ENCODE measurements at places on chromosomes 1 and 21. TPM values are rescaled to one million over a fixed set of nuclear protein-coding genes. Genes with fewer than 3 reads are reported as not detected.
A peak's percentile ranks its signal among the peaks of the same experiment; 100 is the strongest.

Gene GOLPH3L
- 18.0 TPM for total RNA-seq

Gene TMPRSS15
- not detected for total RNA-seq

GRCh38 chr1:100530880-100531487 lies 7.0 kb upstream of the GPR88 start:
- H3K36me3 ChIP-seq, result no peaks in the 10 kb centered on the region
- no peak overlapping the region for H3K4me3 ChIP-seq
- peak overlapping the region; percentile 49 for H3K27ac ChIP-seq
- no peaks in the 10 kb centered on the region for H3K27me3 ChIP-seq
- peaks cover 38% of the 10 kb centered on the region for H3K4me1 ChIP-seq

Gene SYNC
- 129 TPM for total RNA-seq

- no peak overlapping the region for H3K4me3 ChIP-seq
- H3K36me3 ChIP-seq, result peaks cover 1% of the 10 kb centered on the region
- H3K4me1 ChIP-seq, result peaks cover 9% of the 10 kb centered on the region
These were observed 189.6 kb downstream of the SMYD3 start for GRCh38 chr1:246317332-246318035.

GRCh38 chr1:48003741-48004531 lies 6.8 kb upstream of the TRABD2B start:
- DNase-seq, result peak; percentile 58
- H3K27ac ChIP-seq, result no peak overlapping the region
- peaks cover 12% of the 10 kb centered on the region for H3K27me3 ChIP-seq
- H3K36me3 ChIP-seq, result no peaks in the 10 kb centered on the region
- no peak overlapping the region for H3K4me3 ChIP-seq
- no peaks in the 10 kb centered on the region for H3K4me1 ChIP-seq

DNA sequence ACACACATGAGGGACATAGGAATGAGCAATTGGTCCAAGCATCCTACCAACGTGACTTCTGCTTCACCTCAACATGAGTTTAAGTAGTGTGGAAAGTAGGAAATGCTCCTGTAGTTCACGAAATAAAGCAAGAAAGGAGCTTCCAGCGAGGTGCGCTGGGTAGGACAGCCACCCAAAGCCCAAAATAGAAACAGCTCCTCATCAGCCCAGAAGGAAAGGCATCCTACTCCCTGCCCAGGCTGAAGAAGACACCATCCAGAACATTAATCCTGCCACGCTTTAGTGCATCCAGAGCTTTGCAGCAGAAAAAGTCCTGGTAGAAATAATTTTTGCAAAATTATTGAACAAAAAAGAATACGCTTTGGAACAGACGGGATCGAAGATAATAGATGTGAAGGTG lies 25.9 kb downstream of the CCDC185 start:
- no peak for DNase-seq
- H3K27ac ChIP-seq, result no peak overlapping the region
- no peak overlapping the region for H3K4me3 ChIP-seq
- no peaks in the 10 kb centered on the region for H3K36me3 ChIP-seq
- peaks cover 7% of the 10 kb centered on the region for H3K4me1 ChIP-seq
- H3K27me3 ChIP-seq, result peaks cover 4% of the 10 kb centered on the region

Gene PADI4
- total RNA-seq, result not detected

DNA sequence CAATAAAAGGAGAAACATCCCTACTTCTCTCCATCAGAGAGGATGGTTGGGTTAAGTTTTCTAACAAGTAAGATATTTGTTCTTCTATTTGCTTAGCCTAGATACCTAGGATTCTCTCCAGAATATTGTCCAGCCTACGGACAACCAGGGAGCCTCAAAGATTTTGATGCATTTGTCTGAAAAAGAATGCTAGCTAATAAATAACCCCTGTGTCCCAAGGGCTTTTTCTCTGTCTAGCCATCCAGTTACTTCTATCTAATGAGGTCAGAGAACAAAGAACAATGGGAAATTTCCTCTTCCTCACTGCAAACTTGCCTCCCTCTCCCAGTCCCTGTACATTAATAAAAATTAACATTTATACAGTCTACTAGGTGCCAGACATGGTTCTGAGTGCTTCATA lies 810 bp downstream of the RGS5 start:
- no peak overlapping the region for H3K4me3 ChIP-seq
- peaks cover 15% of the 10 kb centered on the region for H3K4me1 ChIP-seq
- no peaks in the 10 kb centered on the region for H3K36me3 ChIP-seq

GRCh38 chr1:11918799-11919519 lies 7.3 kb downstream of the KIAA2013 start:
- peak overlapping the region; percentile 18 for H3K4me3 ChIP-seq
- DNase-seq, result peak; percentile 96
- H3K27ac ChIP-seq, result peak overlapping the region; percentile 61

DNA sequence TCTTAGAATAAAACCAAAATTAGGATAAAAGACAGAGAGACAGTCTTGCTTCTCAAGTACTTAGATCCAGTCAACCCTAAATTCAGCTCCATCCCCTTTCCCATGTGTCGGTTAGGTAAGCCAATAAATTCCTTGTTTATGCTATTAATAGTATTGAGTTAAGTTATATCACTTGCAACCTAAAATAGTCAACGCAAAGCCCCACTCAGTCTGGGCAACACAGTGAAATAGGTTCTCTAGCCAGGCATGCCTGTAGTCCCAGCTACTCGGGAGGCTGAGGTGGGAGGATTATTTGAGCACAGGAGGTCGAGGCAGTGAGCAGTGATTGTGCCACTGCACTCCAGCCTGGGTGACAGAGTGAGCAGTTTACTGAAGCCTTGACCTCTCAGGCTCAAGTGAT lies 14.6 kb downstream of the TAF13 start:
- H3K27ac ChIP-seq, result no peak overlapping the region
- H3K36me3 ChIP-seq, result peaks cover 28% of the 10 kb centered on the region
- H3K4me3 ChIP-seq, result no peak overlapping the region

Gene SH3BGR
- 1.4 TPM for total RNA-seq

GRCh38 chr21:35007348-35007747 lies 41.8 kb downstream of the RUNX1 start:
- H3K4me3 ChIP-seq, result no peak overlapping the region
- peaks cover 10% of the 10 kb centered on the region for H3K4me1 ChIP-seq
- H3K27ac ChIP-seq, result no peak overlapping the region
- H3K27me3 ChIP-seq, result no peaks in the 10 kb centered on the region
- DNase-seq, result no peak

Gene PLEKHN1
- 0.88 TPM for total RNA-seq

Gene DCDC2B
- total RNA-seq, result not detected

DNA sequence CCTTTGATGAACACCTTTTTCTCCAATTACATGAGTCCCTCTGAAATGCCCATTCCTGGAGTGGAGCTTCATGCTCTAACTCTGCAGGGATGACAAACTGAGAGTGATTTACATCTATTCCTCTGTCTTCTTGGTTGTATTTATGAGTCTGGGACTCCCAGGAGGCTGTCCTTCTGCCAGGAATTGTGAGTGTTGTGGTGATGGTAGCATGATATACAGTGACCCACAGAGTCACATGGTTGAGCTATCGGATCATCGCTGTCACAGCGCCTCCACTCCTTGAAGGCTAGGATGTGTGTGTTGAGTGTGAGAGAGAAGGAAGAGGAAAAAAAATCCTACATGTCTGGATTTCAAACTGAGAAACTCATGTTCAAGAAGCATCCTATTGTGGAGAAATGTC lies 163.4 kb upstream of the CACNA1E start:
- no peaks in the 10 kb centered on the region for H3K36me3 ChIP-seq
- no peak for DNase-seq
- peaks cover 38% of the 10 kb centered on the region for H3K27me3 ChIP-seq

DNA sequence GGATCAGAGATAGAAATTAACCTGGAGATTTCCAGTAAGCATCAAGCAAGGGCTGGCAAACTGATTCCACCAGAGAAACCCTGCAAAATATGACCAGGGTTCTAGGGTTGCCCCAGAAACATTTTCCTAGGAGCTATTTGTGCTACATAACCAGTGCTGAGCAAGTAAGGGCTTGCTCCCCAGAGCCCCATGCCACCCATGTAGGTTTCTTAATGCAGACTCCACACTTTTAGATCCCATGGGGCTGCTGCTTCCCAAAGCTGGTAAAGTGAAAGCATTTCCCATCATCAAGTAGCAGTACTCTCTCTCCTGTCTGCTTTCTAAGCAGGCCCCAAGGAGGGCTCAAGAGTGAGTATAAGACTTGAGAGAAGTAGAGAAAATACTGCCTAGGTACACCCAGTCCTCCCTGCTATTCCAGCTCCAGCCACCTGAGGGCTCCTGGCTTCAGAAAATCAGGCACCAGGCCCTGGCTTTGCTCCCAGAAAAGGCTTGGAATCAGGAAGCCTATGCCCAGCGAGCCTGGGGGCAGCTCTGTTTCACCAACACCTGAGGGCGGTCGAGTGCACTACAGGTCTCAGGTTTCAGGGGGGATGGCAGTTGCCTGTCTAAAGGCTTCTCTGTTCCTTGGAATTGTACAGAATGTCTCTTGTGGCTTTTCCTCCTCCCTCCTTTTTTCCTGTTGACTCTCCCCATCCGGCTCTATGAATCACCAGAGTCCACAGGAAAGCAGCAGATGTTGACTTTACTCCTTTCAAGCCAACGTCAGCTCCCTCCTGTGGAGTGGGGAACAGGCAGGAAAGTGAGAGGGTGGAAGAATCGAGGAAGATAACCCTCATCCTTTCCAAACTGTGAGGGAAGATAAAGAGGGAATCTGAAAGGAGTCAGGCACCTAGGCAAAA lies 6.2 kb upstream of the ANKRD35 start:
- H3K4me3 ChIP-seq, result peak overlapping the region; percentile 46
- DNase-seq, result peak; percentile 97
- peak overlapping the region; percentile 93 for H3K27ac ChIP-seq
- no peaks in the 10 kb centered on the region for H3K36me3 ChIP-seq
- H3K4me1 ChIP-seq, result peaks cover 28% of the 10 kb centered on the region
- no peaks in the 10 kb centered on the region for H3K27me3 ChIP-seq

DNA sequence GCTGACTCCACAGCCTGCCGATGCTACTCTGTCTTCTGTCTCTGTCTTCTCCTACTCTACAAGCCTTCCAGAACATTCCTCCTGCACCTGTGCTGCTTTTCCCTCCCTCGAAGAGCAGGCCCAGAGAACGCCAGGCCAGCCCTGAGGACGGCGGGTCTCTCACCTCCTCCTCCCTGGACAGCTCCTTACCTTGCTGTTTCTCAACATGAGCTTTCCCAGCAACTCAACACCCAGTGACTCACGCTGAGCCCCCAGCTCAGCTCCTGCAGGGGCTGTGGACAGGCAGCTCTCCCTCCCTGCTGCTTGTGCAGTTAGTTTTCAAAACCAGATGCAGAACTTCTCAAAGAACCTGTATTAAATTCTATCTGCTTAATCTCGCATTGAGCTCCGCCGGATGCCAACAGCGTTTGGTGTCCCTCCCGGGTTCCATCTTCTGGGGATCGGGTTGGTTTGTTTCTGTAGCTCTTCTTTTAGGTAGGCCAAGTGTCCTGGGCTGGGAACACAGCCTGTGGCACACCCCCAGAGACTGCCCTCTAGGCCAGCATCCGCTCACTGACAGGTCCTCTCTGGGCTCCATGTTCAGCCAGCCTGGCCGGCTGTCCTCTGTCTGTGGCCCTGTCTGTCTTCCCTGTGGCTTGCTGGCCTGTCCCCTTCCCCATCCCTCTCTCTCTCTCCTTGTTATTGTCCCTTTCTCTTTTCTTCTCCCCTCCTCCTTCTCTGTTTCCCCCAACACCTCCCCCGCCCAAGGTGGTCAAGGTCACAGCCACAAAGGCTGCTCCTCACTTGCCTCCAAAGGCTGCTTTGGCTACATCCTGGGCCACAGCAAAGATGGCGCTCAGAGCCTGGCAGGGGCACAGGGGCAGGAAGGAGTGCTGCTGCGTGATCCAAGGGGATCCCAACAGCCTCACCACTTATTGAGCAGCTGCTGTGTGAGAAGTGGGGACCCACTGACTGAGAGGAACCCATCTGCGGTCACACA lies 391.0 kb downstream of the MATN1 start:
- no peak overlapping the region for H3K4me3 ChIP-seq
- no peaks in the 10 kb centered on the region for H3K4me1 ChIP-seq
- no peaks in the 10 kb centered on the region for H3K36me3 ChIP-seq
- DNase-seq, result no peak
- H3K27me3 ChIP-seq, result no peaks in the 10 kb centered on the region
- no peak overlapping the region for H3K27ac ChIP-seq

- H3K27me3 ChIP-seq, result peaks cover 27% of the 10 kb centered on the region
- no peaks in the 10 kb centered on the region for H3K36me3 ChIP-seq
- DNase-seq, result peak; percentile 49
These were observed 25.7 kb downstream of the CRYAA start for GRCh38 chr21:43194303-43195120.

- DNase-seq, result no peak
- H3K4me3 ChIP-seq, result no peak overlapping the region
- H3K27me3 ChIP-seq, result peaks cover 16% of the 10 kb centered on the region
These were observed 12.6 kb upstream of the KDF1 start for GRCh38 chr1:26972821-26973220.

Gene DIRAS3
- 2.1 TPM for total RNA-seq

Gene CYP4A22
- not detected for total RNA-seq

GRCh38 chr1:199033661-199034060 lies 394.8 kb downstream of the PTPRC start:
- H3K36me3 ChIP-seq, result no peaks in the 10 kb centered on the region
- H3K27me3 ChIP-seq, result no peaks in the 10 kb centered on the region
- H3K4me3 ChIP-seq, result no peak overlapping the region
- no peaks in the 10 kb centered on the region for H3K4me1 ChIP-seq
- H3K27ac ChIP-seq, result no peak overlapping the region
- no peak for DNase-seq

DNA sequence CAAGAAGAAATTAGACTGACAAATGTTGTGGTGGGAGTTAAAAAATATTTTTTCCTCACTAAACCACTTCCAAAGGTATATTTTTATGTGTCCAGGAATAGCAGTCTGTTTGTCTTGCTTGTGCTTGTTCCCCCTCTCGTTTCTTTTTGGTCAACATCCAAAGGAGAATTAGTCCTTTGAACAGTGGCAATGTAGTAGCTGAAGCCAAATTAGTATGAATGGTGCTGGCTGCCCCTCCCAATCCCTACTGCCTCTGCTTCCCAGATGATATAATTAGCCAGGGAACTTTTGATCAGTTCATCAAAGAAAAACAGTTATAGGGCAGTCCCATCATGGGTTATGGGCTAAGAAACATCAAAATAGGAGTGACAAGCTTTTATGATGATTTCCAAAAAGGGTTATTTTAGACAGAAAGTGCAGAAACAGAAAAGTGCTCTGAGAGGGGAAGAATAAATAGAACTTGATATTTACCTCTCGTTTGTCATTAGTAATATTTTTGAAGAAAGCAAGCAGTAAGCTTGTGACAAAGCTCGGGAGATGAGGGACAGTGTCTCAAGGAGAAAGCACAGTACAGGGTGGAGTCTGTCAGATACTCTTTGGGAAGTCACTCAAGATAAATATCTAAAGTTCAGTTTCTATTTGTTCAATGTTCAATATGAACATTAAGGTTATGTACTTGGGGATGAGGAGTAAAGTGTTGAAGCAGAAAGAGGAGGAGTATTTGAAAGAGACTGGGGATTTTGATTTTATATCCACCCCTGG lies 239.1 kb downstream of the HLX start:
- H3K27ac ChIP-seq, result peak overlapping the region; percentile 87
- H3K36me3 ChIP-seq, result no peaks in the 10 kb centered on the region
- H3K4me1 ChIP-seq, result peaks cover 23% of the 10 kb centered on the region
- peak overlapping the region; percentile 23 for H3K4me3 ChIP-seq
- no peaks in the 10 kb centered on the region for H3K27me3 ChIP-seq

GRCh38 chr1:119430486-119430885 lies 15.5 kb downstream of the HSD3B2 start:
- no peak overlapping the region for H3K27ac ChIP-seq
- H3K4me3 ChIP-seq, result no peak overlapping the region
- no peak for DNase-seq
- no peaks in the 10 kb centered on the region for H3K36me3 ChIP-seq
- H3K4me1 ChIP-seq, result no peaks in the 10 kb centered on the region
- H3K27me3 ChIP-seq, result peaks cover 15% of the 10 kb centered on the region

- H3K27ac ChIP-seq, result no peak overlapping the region
- no peaks in the 10 kb centered on the region for H3K36me3 ChIP-seq
- no peak for DNase-seq
These were observed 62.9 kb downstream of the SEC16B start for GRCh38 chr1:177907000-177907399.

Gene LIN28A
- not detected for total RNA-seq
